Erythroblast (primary cell): ENCODE measurements at places on chromosomes 5 and 9.

GRCh38 chr9:21305213-21305612, at the start of gene IFNA5:
Gene IFNA5, minus strand, starts transcription at chr9:21305313. Its CDS starts 57 bp downstream, at chr9:21305256.
- DNase-seq = no peak

GRCh38 chr5:72555871-72556270, 48.7 kb upstream of the ZNF366 start:
- DNase-seq = no peak

- DNase-seq = no peak
Observed at GRCh38 chr9:27496135-27496504, 28.0 kb upstream of the IFNK start.

DNA sequence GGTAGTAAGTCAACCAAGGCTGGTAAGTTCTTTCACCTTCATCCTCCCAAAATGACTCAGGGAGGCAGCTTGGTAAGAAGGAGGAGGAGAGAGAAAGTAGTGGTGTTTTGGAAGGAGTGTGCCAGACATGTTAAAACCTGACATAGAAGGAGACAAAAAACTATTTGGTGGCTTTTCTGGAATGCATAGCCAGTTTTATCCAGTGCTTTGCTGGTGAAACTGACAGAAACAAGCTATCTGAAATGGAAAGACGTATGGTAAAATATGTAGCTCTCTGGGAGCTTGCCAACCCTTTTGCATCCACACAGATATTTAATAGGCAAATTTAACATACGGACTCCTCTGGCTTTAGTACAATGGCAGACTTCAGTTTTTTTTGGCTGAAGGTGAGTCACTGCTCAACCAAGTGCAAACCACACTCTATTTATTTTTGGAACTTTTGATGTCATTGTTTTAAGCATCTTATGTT, 45.4 kb downstream of the RAB14 start:
- no peak for DNase-seq

DNA sequence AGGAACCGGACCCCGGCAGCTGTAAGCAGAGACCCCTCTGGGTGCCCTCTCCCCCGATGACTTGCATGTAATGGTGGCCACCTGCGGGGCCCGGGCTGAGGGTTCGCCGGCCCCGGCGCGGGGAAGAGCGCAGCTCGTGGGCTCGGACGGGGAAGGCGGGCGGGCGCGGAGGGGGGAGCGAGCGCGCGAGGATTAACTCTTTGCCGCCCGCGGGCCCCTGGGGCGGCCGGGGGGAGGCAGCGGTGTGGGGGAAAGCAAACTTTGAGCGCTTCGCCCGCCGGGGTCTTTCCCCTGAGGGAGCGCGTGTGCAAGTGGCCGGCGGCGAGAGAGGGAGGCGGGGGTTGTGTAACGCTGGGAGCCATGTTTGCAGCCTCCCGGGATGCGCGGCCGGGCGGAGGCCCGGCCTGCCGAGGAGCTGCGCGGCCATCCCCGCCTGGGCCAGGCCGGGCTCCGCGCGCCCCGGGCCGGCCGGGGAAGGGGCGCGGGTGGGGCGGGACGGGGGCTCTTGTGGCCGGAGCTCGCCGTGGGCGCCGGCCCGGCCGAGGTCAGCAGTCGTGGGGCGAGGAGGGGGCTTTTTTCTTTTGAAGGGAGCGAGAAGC, 547 bp downstream of the ANP32B start:
- peak; percentile 85 for DNase-seq

DNA sequence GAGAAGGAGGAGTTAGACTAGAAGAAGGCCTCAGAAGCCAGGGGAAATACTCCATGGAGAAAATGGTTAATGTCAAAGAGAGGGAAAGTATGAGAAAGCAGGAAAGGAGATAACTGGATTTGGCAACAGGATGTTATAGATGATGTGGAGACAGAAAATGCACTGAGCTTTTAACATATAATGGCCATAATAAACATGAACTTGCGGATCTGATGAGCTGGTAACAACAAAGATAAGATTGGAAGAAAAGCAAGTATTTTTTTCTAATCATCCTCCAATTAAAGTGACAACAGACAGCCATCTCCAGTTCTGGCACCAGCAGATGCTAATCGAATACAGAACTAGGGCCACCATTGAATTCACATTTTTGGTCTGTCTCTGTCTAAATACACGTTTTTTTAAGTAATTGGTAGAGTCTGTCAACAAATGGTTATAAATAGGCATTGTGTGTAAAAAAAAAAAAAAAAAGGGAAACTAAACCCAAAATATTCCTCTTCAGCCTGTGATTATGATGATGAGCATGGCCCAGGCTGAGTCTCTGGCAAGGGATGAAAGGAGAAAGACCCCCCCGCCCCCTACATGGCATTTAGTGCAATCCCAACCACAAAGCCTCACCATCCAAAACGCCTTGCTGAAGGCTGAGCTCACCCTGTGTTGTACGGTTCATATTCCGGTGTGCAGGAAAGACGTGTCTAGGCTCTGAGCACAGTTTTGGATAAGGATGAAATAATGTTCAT, 149.5 kb upstream of the LHFPL2 start:
- no peak for DNase-seq
